ENCODE measurements at places on chromosomes 6 and 20. TPM values are rescaled to one million over a fixed set of nuclear protein-coding genes. Genes with fewer than 3 reads are reported as not detected.
A peak's percentile ranks its signal among the peaks of the same experiment; 100 is the strongest.

GRCh38 chr6:11688425-11688709 lies 90.2 kb downstream of the ADTRP start:
- DNase-seq = no peak

- no peak for DNase-seq
These were observed 70.9 kb downstream of the LCA5 start for GRCh38 chr6:79466207-79466834.

- DNase-seq = no peak
These were observed 2.5 kb downstream of the RPL10A start for GRCh38 chr6:35470663-35471120.

DNA sequence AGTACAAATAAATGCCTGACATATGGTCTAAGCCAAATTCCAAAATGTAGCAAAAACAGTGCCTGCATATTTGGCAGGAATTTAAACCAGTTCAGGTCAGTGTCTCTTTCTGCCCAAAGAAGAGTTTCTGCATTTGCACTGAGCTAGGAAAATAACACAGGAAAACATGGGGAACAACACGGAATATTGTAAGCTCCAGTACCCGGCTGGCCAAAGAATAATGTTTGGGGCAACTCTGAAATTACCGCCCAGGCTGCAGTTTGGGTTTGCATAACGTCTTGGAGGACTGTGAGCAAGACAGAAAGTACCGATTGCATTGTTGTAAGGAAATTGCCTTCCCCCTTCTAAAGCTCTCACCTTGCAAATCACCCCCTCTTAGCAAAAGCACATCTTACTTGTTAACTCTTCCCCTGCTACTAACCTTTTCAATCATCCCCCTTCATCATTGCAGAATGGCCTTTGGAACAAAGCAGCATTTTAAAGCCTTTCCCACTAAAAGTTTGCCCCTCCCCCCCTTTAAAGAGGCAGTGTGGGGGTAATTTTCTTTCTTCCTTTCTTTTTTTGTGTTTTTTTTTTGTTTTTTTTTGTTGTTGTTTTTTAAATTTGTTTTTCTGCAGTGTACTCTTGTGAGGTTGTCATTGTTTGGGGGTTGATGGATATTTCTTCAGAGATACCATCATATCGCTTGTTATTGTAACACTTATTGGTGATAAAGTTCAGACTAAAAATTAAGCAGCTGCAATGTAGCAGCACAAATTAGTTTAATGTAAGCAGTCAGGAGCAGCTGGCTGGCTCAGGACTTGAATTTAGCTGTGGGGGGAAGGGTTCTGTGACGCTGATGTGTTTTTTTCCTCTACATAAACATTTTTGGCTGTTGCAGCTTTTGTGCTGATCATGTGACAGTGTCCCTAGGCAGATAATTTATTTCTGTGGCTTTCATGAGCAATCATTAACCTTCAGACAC lies 100.0 kb upstream of the CITED2 start:
- no peak for DNase-seq

DNA sequence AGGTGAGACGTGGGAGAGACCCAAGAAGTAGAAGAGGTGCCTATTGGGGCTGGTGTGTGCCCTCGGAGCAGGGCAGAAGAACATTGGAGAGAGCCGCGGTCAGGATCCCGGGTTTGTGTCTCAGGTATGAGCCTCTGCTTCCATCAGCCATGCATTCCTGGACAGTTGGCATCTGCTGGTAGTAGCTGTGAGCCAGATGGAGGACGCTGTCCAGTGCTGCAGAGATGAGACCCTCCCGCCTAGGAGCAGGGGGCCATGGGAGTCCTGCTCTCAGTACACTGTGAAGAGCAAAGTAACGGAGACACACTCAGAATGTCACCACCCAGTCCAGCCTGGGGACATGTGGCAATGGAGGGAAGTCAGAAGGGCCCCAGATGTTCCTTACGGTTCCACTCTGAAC lies 108.2 kb downstream of the CDH4 start:
- DNase-seq = peak; percentile 45

DNA sequence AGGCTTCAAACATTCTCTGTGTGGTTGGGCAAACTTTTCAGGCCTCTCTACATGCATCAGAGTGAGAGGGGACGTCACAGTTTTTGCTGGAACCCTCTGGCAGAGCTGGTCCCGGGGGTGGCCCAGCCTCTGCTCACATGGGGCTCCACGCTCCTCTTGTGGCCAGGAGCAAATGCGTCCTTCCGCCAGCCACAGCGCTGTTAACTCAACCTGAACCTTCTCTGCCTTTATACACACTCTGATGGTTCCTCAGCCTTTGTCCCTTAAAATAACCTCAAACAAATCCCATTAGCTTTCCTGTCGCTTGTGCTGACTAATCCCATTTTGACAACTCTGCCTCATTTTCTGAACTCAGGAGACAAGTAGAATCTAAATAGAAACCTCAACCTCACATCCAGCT lies 39.4 kb upstream of the TGM6 start:
- DNase-seq = no peak

DNA sequence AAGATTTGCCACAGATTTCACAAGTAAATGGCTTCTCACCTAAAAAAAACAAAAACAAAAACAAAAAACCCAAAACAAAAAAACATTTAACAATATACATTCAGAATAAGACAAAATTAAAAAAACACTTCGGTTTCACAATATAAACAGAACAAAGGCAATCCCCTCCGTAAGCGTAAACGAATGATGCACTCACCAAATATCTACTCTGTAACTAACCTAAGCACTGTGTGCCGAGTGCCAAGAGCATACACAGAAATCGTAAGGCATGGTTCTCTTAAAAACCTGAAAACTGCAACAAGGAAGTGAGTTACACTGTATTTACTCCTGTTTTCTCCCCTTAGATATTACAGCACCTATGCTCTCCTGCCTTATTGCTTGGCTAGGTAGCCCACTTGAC lies 12.1 kb upstream of the MICAL1 start:
- no peak for DNase-seq

- DNase-seq = peak; percentile 26
These were observed 293.8 kb downstream of the TAF4 start for GRCh38 chr20:61771805-61772350.

The CHRNA4 gene
- not detected for total RNA-seq

The SLC2A10 gene
- 19.2 TPM for total RNA-seq

The POU5F1 gene
- total RNA-seq = not detected

The TUBB gene
- 378 TPM for total RNA-seq

The TRIM40 gene
- total RNA-seq = not detected

The NCOA6 gene
- 22.0 TPM for total RNA-seq

The RFX6 gene
- not detected for total RNA-seq

The SIGLEC1 gene
- total RNA-seq = 12.6 TPM

The HLA-G gene
- total RNA-seq = 0.19 TPM

The ZSCAN23 gene
- 2.8 TPM for total RNA-seq

The SCRT2 gene
- total RNA-seq = not detected

All from posterior vena cava (tissue), 2 donors.